ENCODE measurements at places on chromosomes 13 and 19.
A peak's percentile ranks its signal among the peaks of the same experiment; 100 is the strongest.

DNA sequence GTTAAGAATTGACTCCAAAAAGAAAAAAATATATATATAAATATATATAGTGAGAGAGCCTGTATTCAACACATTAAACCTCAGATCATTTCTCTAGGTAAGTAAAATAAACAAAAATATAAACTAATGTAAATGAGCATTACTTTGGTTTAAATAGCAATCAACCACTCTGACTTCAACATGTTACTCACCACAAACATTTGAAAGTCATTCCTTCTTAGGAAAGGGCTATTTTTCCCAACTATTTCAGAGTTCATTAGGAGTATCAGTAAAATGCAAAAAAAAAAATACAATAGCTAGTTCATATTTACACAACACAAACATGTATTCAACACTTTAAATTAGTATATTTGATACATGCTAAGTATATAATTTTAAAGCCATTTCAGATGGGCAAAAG, 40.5 kb downstream of the KLF12 start:
- no peak for DNase-seq

DNA sequence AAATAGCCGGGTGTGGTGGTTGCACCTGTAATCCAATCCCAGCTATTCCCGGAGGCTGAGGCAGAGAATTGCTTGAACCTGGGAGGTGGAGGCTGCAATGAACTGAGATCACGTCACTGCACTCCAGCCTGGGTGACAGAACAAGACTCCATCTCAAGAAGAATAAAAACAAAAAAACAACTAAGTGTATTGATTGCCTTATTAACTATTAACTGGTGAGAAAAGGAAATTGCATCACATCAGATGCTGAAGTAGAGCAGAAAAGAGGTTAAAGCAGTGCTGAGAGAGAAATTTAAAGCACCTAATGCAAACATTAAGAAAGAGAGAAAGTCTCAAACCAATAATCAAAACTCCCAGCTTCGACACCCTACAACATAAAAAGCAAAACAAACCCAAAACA, 38.3 kb downstream of the KPNA3 start:
- DNase-seq = no peak

DNA sequence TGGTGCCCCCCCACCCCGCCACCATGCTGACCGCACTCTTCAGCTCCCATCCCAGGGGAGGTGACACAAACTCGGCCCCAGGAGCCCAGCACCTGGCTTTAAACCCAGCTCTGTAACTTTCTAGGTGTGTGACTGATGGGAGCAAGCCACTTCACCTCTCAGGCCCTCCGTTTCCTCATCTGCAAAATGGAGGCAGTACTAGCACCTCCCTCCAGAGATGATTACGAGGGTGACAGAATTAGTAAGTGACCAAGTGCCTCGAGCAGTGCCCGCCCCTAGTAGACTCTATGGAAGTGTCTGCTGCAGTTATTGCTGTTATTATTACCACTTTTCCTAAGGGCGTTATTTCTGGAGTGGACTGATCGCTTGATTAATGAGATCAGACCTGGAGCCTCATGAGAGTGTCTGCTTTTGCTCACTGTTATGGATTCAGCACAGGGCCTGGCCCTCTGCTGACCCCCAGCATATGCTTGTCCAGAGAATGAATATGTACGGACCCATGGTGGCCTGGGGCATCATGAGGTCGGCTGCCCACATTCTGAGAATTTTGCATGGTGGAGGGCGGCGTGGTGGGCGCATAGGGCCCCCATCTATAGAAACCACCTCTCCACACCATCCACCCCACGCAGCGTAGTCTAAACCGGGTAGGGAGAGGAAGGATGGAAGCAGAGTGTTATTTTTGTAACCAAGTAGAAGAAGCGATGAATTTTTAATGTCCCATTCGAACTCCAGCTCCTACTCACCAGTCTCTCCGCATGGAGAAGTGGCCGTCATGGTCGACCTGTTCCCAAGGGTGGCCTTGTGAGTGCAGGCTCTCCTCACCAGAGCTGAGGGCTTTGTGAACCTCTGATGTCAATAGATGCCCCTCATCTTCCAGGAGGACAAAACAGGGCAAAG, 48.2 kb downstream of the CAPN12 start:
- no peak for DNase-seq

DNA sequence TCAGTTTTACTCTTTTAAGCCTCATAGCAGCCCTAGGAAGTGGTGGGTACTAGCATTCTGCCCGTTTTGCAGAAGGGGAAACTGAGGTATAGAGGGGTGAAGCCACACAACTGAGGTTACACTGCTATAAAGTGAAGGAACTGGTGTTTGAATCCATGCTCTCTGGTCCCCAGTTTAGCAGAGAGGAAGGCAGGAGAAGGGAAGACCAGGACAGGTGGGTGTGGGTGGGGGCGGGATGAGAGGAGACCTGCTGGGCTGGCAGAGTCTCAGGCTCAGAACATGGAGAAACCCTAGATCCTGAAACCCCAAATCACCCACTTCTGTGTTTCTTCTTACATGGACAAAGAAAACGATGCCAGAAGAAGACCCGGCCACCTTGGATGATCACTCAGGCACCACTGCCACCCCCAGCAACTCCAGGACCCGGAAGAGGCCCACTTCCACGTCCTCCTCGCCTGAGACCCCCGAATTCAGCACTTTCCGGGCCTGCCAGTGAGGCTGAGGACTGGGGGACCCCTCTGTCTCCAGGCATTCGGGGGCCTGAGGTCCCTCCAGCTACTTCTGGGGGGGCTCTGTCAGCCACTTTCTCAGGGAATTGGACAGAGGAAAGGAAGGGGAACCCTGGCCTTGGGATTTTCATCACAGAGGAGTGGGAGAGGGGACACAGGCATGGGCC, 2.3 kb upstream of the CARM1 start:
- DNase-seq = no peak

DNA sequence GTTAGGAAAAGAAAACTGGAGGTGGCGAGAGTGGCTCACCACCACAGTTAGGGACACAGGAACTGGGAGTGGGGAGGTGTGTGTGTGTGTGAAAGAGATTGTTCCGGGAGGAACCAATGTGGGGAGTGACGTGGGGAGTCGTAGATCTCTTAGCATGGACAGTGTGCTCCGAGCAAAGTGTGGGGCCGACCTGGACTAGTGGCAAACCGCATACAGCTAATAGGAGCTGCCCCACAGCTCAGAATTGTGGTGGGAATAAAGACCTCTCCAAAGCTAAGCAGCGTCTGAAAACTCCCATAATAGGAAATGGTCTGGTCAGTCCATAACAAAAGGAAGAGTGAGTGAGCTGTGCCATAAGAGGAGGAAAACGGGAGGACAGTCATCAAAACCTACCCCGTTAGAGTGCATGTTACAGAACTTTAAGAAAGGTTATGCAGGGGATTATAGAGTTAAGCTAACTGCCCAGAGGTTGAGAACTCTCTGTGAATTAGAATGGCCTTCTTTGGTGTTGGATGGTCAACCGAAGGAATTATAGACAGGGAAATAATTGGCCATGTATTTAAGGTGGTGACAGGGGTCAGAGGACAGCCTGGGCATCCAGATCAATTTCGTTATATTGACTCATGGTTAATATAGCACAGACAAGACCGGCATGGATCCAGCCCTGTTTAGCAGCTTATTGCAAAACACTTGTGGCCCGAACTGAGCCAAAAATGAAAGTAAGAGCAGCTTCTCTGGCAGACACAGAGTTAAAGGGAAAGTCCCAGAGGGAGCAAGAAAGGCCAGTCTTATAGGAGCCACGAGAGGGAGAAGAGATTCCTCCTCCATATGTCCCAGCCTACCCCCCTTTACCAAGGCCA, 8.9 kb upstream of the SLC15A1 start:
- no peak for DNase-seq

DNA sequence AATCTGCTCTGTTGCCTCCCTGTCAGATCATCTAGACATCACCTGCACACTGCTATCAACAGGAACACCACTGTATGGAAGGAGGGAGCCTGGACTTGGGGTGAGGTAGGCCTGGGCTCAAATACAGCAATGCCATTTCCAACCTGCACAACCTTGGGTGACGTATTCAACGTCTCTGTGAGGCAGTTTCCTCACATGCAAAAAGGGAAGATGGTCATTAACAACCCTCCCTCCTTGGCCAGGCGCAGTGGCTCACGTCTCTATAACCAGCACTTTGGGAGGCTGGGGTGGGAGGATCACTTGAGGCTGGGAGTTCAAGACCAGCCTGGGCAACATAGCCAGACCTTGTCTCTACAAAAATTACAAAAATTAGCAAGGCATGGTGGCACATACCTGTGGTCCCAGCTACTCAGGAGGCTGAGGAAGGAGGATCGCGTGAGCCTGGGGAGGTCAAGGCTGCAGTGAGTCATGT, 13.1 kb downstream of the XRCC1 start:
- DNase-seq = no peak

DNA sequence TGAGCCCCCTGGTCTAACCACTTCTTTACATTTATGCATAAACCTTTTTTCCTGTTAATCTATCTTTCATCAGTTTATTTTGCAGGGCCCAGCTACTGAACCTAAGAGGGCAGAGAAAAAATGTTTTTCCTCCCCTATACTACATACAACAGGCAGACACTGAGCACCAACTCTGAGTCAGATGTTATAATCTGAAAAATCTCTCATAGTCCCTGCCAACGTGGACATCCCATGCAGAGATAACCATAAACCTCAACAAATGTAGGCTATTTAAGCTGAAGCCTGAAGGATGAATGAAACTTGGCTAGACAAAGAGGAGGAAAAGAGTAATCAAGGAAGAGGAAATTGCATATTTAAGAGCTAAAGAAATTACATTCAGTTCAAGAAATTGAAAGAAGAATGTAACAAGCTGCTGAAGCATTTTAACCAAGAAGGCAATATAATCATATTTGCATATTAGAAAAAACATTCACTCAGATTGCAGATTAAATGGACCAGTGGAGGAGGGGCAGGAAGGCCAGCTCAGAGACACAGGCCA, 2.6 kb downstream of the NEK3 start:
- no peak for DNase-seq

DNA sequence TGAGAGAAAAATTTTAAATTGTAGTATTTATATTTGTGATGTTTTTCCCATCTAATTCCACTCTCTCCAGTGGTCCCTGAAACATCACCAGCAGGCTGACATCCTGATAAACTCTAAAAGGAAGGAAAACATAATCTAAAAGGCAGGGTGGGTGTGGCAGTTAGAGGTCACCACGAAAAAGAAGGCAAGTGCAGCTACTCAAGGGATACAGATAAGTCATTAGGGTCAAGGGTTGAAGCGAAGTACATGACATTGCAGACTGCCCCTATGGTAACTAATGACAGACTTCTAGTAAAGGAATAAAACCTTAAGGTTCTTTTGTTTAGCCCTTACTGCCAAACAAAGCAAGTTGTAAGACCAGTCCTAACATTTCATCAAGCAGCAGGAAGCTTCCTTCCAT, 6.0 kb upstream of the NEK3 start:
- DNase-seq = no peak

GRCh38 chr13:114073881-114074612, 58.4 kb downstream of the RASA3 start:
- no peak for DNase-seq

- no peak for DNase-seq
Observed at GRCh38 chr13:20192158-20192835, 441 bp downstream of the GJB2 start.

DNA sequence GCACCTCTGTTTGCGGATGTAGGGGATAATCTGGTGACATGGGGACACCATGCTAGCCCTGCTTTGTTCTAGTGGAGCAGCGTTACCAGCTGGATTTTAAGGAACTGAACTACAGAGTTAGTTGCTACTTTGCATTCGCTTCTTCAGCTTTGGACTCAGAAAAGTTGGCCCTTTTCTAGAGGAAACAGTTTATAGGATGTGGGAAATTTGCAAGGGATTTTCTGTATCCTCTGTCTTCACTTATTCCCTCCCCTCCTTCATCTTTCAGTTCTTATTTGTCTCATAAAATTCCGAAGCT, 2.1 kb downstream of the GATAD2A start:
- DNase-seq = no peak

GRCh38 chr13:69287050-69287698, 820.5 kb upstream of the ATXN8OS start:
- no peak for DNase-seq

DNA sequence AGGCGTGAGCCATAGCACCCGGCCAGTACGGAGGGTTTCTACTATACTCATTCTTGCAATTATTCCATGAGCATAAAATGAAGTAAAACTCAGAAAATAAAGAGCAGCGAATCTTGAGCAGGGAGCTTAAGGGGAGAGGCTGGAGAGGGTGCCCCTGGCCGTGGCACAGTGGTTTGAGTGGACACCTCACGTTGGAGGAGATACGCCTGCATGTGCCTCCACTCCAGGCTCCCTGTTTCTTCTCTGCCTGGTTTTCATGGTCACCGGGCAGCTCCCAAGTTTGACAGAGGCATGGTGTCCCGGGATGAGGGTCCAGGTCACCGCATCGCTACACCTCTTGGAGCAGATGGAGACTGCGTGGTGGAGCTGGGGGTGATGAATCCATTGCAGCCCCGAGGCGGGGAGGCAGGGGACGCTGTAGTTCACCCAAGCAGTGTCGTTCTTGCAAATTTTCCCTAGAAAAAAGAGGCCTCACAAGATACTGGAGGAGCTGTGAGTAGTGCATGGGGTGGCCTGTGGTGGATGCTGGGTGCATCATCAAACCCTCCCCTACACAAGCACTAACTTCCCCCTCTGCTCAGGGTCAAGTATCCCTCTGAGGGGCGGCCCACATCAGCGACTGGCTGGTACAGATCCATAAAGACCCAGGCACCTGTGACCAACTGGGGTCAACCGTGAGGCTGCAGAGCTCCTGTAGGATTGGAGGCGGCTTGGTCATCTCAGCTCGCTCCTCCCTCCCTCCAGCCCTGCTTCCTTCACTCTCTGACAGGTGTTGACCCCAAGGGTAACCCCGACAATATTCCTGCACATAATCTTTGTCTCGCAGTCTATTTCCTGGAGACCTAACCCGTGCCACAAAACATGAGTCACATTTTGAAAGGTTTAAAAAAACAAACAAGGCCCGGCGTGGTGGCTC, 3.6 kb upstream of the MIER2 start:
- DNase-seq = no peak

DNA sequence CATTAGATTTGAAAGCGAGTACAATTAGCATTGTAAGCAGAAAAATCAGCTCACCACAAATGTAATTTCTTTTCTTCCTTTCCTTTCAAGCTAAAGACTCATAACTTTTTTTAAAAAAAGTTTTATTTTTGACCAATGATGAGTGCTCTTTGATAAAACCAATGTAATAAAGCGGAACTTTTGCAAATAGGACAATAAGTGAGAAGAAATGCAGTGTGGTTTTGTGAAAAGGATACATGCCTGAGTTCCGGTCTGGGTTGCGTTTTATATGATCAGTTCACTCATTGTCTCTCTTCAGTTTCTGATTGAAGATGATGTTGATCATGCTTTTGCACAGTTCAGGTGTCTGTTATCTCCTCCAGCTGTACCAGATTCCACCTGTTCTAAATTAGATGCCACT, 274.4 kb downstream of the KLF12 start:
- no peak for DNase-seq

- no peak for DNase-seq
Observed at GRCh38 chr13:36882829-36883390, 37.1 kb downstream of the SMAD9 start.

GRCh38 chr19:16849168-16849567, 20.0 kb downstream of the SIN3B start:
- DNase-seq = peak; percentile 47
